ENCODE measurements at places on chromosomes 7 and 10.

DNA sequence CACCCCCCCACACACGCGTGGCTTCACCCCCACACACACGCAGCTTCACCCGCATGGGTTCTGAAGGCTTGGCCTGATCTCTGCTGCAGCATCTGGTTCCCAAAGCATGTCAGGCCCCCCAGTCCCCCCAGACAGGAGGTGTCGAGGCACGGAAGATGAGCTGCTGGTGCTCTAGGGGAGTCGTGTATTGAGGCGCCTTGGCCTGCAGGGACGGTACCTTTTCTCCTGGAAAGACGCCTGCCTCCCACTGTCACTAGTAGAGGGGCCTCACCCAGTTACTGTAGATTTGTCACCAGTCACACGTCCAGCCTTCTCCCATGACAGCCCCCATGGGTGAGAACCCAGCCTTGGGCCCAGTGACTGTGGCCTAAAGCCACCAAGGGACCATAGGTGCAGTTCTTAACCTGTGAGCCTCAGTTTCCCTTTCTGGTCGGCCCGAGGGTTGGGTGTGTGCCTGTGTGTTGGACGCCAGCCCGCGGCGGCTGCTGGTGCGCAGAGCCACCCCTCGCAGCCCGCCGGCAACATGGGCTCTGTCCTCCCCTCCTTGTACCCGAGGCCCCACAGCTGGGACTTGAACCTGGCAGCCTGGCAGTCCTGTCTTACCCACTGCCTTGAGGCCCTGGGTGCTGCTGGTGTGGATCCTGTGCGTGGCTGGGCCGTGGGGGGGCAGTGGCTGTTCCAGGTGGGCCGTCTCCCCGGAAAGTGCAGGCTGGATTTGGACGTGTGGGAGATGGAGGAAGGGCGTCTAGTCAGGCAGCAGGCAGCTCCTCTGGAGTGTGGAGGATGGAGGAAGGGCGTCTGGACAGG, 81.7 kb downstream of the NKX6-2 start:
- no peak for ATAC-seq

DNA sequence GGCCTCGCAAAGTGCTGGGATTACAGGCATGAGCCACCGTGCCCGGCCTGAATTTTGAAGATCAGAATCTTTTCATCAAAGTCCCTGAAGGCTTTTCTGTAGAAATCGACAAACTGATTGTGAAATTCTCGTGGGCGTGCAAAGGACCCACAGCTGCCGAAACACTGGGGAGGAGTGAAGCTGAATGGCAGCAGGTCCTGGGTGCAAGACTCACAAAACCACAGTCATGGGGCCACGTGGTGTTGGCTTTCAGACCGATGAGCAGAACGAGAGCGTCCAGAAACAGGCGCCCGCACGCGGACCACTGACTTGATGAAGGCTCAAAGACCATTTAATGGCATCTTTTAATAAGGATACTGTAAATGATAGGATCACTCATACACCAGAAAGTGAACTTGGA, 24.7 kb upstream of the PRKAR1B start:
- ATAC-seq: no peak

DNA sequence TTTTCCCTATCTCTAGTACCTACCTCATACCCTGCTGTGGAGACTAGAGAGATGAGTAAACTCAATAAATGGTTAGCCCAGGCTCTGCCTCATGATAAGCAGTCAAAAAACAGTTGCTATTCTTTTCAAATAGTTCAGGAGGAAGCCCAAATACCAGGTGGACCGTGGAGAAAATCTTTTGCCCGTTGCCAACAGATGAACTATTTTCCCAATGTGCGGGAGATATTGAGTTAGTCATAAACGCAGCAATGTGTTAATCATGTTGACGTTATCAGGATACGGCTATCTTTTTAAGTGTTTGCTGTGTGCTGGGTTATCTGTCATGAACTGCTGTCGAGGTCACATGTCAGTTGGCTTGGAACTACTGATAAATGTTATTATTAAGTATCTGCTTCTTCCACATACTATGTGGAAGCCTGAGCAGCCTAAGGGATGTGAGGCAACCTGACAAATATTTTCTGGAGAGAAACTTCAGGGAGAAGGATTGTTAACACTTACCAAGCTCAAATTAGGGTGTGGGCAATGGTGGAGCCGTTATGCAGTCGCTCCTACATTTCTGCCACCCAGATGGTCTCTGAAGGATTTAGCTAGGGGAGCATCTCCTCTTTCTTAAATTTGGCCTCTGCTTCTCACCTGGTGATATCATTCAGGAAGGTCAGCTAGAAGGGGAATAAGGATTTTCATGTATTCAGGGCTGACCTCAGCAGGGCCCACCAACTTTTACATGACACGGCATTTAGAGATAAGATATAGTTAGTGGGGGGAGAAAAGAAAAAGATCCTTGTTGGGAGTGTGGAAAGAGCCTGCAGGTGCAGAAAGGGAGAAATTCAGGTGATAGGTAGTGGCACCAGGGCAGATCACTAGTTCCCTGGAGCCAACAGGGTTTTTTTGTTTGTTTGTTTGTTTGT, 33.5 kb upstream of the SLC26A3 start:
- ATAC-seq: no peak

DNA sequence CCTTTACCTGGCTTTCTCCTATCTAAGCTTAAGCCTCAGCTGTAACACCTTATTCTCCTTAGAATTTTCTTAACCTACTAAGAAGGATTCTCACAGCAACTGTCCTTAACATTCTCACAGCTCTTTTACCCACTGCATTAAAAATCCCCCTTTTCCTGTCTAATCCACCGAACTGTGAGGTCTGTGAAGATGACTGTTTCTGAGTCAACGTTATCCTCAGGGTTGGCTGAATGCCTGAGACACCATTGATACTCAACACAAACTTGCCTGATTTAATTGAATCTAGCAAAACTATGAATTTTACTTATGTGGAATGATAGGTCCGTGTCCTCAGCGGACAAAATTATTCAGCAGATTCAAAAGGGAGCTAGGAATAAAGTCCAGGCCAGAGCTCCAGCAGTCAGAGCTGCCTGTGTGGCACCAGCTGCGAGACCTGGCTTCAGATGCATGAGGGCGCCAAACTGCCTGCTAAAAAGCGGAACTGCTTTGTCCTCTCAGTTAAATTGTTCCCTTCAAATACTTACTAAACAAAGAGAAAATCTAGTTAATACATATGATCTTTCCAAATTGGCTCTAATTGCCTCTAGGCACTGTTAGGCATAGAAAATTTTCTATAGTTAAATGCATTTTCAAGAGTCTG, 33.4 kb upstream of the VWDE start:
- no peak for ATAC-seq

DNA sequence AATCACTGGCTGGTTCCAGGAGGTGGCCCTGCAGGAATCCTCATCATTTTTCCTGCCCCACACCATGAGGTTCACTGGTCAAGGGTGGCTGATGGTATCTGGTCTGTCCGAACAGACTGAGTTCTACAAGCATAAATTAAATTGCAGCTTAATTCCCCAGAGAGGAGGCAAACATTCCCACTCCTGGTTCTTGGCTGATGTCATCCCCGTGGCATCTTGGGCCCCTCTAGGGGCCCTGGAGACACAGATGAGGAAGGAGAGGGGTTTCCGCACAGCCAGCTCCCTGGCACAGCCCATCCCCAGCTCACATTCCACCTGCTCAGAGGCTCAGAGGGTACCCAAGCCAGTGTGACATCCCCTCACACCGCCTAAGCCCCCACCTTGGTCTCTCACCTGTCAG, 5.3 kb upstream of the KLRG2 start:
- no peak for ATAC-seq

- ATAC-seq: peak; percentile 65
Measured at GRCh38 chr10:32943854-32944661, 14.0 kb downstream of the ITGB1 start.

DNA sequence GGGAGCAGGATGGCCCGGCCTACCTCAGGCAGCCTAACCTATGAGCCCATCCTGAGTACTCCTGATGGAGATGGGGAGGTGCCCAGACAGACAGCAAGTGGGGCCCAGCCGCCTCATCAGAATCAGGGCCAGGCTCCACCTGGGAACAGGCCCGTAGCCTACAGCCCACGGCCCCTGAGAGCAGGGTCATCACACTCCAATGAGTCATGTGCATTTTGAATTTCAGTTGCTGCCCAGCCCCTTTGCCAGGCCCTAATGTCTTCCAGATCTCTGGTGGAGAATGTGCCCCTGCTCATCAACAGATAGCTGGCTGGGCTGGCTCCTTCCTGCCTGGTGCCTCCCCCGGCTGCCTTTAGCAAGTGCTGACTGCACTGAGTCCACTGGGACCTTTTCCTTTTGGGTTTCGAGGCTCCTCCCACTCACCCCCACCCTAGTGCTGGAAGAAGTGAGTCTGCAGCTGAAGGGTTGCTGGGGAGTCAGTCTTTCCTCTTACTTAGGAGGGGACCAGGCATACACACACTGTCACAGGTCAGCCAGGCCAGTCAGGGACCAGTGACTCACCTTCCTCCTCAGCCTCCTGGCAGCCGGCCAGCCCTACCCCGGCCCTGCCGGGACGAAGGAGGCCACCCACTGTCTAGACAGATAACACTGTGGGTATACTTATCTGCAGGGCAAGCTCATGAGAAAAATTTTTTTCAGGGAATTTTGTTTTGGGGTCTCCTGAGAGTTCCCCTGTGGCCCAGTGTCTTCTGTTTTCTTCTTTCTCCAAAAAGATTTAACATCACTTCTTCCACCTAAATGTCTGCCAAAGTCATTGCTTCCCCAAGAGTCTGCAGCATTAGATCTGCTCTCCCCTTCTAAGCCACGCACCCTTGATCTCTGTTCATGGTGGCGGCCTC, 9.1 kb upstream of the ASIC3 start:
- ATAC-seq: peak; percentile 86

- ATAC-seq: no peak
Measured at GRCh38 chr10:113322843-113323242, 230.0 kb upstream of the HABP2 start.

GRCh38 chr7:69067397-69067796, 530.9 kb upstream of the AUTS2 start:
- ATAC-seq: no peak

- no peak for ATAC-seq
Measured at GRCh38 chr7:13457790-13458189, 531.7 kb downstream of the ETV1 start.

GRCh38 chr10:131685007-131685406, 215.8 kb upstream of the PPP2R2D start:
- no peak for ATAC-seq

DNA sequence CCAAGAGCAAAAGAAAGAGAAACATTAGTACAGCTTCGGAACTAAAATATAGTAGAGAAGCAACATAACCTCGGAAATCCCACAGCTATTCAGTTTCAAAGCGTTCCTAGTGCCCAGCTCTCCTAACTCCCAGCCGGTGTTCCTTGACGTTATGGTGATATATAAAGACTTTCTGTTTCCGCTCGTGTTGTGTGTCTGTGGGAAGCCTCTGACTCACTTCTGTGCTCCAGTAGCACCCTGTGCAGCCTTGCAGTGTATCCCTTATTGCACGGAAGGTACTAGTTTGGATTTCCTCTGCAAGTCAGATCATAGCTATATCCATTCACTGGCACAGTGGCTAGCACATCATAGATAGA, 535 bp downstream of the ASAH2B start:
- peak; percentile 60 for ATAC-seq

DNA sequence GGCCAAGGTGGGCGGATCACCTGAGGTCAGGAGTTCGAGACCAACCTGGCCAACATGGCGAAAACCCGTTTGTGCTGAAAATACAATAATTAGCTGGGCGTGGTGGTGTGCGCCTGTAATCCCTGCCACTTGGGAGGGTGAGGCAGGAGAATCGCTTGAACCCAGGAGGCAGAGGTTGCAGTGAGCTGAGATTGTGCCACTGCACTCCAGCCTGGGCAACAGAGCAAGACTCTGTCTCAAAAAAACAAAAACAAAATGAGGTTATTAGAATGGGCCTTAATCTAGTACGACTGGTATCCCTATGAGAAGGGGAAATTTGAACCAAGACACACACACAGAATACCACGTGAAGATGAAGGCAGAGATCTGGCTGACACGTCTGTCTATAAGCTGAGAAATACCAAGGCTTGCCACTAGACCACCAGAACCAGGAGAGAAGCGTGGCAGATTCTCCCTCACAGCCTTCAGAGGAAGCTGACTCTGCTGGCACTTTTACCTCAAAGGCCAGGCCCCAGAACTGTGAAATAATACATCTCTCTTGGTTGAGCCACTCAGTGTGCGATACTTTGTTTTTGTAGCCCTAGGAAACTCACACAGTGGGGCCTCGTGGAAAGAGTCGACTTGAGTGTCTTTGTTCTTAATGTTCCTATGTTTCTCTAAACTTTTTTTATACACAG, 59.6 kb downstream of the TMEM209 start:
- ATAC-seq: no peak

- ATAC-seq: no peak
Measured at GRCh38 chr7:117505238-117505637, 25.4 kb downstream of the CFTR start.

DNA sequence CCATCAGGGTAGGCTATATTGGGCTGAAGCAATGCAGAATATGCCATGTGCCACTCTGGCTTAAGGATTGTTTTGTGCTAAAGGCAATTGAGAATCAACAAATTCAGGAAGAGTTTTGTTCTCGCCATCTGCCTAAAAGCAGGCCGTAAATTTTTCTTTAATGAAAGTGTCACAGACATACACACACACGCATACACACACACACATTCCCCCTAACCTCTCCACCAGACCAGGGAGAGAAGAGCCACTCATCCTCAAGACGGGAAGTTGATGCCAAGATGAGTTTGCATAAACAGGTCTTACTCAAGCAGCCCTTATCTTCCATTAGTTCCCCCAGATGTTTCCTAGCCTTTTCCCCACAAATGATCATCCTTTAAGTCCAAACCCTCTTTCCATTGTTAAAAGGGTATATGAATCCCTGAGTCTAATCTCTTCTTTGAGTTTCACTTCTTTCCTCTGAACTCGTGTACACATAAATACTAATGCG, 59.6 kb upstream of the TRIM24 start:
- ATAC-seq: no peak

- no peak for ATAC-seq
Measured at GRCh38 chr10:70358446-70358845, 24.0 kb downstream of the LRRC20 start.

GRCh38 chr10:78229950-78230675, 196.4 kb downstream of the RPS24 start:
- ATAC-seq: no peak

- ATAC-seq: no peak
Measured at GRCh38 chr7:15845461-15845860, 159.0 kb upstream of the MEOX2 start.

DNA sequence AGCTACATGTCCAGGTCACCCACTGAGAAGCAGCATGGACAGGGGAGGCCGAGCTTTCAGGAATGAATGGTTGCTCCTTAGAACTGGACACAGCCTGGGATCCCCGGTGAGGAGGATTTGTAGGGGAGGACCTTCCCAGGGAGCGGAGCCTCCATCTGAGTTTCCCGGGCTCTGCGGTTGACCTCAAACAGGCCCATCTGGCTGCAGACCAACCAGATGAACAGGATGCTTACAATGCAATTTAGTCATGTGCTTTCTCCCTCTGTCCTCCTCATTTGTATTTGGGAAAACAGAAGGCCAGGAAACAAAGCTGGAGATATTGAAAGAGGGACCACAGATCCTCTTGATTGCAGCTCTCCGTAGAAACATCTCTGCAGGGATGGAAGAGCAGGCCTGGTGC, 104.8 kb downstream of the EMX2 start:
- ATAC-seq: no peak
